Left cardiac atrium (tissue), 4 donors: ENCODE measurements at places on chromosomes 2 and 18. TPM values are rescaled to one million over a fixed set of nuclear protein-coding genes. Genes with fewer than 3 reads are reported as not detected.

Gene PROKR1
- 0.12 TPM for total RNA-seq

Gene GPD2
- total RNA-seq, result 19.8 TPM

Gene RHBDD1
- 35.6 TPM for total RNA-seq

Gene MYL1
- not detected for total RNA-seq

Gene STARD7
- total RNA-seq, result 135 TPM

Gene MALL
- 39.1 TPM for total RNA-seq

DNA sequence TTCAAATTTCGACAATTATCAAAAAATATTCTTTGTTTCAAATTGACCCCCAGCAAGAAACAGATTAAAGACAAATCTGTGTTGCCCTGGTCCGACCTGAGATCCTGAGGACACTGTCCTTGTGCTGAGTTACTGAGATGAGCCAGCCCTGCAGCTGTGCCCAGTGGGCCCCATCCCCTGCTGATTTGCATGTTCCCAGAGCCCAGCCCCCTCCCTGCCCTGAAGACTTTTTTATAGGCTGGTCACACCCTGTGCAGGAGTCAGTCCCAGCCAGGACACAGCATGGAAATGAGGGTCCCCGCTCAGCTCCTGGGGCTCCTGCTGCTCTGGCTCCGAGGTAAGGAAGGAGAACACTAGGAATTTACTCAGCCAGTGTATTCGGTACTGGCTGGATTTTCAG, 31.4 kb upstream of the ZNG1B start:
- DNase-seq, result no peak

DNA sequence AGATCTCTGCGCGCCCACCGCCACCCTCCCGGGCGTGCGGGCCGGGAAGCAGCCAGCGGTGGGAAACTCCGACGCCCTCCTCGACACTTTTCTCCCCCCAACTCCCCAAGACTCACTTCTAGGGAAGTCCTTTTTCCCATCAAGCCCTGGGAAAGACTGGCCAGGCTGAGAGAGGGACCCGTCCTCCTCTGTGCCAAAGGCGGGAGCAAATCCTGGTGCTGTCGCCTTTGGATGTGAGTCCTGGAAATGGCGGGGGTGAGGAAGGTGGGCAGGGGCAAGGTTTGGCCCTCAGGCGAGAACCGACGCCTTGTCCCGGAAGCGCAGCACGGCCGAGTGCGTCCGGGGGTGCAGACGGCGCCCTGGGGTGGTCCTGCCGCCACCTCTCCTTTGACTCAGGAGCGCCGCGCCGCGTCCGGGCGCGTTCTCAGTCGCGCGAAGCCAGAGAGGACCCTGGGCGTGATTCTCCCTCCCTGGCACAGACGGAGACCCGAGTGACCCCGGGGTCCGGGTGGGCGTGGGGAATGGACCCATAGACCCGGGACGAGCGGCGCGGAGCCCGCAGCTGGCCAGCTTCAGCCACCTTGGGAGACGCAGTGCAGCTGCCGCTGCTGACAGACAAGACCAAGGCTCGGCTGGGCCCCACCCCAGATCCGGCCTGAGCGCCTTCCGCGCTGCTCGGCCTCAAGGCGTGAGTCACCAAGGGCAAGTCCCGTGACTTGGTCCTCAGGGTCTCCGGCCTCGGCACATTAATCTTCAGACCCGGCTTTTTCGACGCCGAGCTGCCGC, 3.5 kb upstream of the LBX2 start:
- peak; percentile 92 for DNase-seq

DNA sequence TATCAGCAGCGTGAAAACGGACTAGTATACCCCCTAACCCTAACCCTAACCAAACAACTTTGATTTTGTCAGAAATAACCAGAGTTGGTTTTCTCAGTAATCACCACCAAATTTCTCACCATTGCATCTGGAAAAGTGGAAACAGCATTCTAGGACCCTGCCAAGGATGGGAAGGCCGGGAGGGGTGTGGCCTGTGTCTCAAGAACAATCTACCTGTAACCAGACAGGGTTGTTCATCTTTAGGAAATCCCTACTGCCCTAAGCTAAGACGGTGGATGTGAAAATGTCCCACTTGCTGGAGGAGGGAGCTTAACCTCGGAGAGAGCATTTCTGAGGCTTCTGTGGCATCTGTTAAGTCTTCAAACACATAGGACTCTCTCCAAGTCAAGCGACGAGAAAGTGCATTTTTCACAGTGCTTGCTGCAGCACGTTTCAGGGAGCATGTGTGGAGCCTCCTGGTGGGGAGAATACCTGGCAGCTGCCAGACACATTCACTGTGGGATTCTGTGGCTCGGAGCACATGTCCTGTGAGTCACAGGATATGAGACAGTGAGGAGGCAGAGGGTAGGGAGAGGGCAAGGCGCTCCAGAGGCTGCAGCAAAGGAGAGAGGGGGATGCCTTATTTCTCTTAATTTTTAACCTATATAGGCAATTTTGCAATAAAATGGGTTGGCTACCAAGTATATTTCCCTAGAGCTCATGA, 207.5 kb downstream of the SPP2 start:
- DNase-seq, result peak; percentile 59

GRCh38 chr2:232926431-232926939, 56.4 kb downstream of the SNORC start:
- DNase-seq, result no peak

GRCh38 chr18:59059140-59059539, 80.5 kb upstream of the SEC11C start:
- DNase-seq, result no peak

DNA sequence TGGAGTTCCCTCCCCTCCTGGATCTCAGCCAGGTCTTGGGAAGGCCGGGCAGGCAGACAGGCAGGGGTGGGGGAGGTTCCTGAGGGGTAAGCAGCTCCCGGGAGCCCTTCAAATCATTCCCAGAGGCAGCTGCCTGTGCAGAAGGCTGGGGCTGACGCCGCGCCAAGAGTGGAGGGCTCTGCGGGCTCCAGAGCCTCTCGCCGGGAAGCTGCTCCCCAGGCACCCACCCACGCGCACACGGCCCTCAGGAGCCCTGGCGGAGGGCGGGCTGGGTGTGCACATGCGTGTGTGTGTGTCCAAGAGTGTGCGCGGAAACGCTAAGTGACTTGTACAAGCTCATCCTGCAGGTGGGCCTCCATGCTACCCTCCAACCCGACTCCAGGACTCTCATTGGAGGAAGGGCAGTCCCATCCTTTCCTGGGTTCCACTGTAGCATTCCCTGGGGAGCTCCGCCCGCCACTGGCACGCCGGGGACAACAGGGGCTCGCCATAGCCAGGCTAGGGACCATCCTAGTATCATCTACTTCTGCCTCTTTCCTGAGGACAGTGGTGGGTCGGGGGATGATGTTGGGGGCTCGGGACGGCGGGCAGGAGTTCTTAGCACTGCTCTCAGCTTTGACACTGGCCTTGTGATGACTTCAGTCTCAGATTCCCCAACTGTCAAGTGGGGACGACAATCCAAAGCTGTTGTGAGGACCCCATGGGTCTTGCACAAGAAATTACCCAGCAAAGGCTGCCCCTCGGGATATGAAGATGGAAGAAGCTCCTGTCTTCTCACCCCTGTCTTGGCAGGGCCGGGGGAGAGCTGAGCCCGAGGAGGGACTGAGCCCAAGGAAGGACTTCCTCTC, 50.3 kb downstream of the INHBB start:
- no peak for DNase-seq

GRCh38 chr2:169393068-169393590, 30.8 kb upstream of the LRP2 start:
- no peak for DNase-seq

DNA sequence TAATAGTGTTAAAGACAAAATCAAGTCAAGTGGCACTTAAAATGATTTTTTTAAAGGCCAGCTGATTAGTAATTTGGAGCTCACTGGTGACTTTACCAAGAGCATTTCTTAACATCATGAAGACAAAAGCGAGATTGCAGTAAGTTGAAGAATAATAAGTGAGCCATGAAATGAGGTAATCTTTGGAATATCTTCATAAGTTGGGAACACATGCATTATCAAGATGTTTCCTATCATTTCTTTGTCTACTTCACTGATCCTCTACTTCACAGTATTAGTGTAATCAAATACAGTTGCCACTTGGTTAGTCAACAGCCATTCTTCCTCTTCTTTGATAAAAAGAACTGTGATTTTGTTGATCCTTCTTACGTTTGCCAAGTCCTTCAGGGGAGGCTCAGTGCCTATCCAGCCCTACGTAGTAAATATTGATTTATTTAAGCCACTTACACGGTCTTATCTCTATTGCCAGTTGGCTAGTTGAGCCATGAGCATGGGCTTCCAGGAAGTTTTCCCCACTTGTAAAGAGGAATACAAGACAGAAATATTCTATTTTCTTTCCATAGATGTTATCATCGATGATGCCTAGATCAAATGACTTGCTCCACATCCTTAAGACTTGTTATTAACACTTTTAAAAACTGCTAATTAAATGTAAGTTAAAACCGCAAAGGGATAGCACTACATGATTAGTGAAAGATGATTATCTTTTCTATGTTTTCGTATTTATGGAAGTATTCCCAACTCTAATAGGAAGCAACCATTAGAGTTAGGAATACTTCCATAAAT, 46.1 kb downstream of the YES1 start:
- DNase-seq, result no peak

- DNase-seq, result no peak
These were observed 22.1 kb upstream of the SERTAD2 start for GRCh38 chr2:64675860-64676259.

DNA sequence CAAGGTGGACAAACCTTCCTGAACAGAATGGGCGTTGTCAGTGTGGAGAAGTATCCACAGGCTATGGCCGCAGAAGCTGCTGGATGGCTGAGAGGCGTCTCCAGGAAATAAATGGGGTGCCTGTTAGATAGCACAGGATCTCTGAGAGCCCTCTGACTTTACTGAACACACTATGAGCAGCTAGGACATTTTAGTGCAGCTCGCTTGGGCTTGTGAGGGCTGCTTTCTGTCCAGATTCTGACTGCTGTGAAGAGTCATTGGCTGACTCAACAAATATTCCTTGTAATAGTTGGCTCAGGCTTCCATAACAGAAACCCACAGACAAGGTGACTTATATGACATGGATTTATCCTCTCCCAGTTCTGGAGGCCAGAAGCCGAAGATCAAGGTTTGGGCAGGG, 100.2 kb upstream of the SNTG2 start:
- no peak for DNase-seq

- no peak for DNase-seq
These were observed 17.2 kb downstream of the SLC30A3 start for GRCh38 chr2:27245626-27246025.

GRCh38 chr2:113212245-113213060, 38.7 kb downstream of the PSD4 start:
- DNase-seq, result peak; percentile 66

GRCh38 chr2:1995081-1995480, 250.8 kb upstream of the PXDN start:
- no peak for DNase-seq
